ENCODE measurements at places on chromosomes 13 and 19. TPM values are rescaled to one million over a fixed set of nuclear protein-coding genes. Genes with fewer than 3 reads are reported as not detected.

GRCh38 chr19:1651568-1652291 is 685 bp downstream of the TCF3 start:
- peak; percentile 51 for DNase-seq

Gene TRPC4
- total RNA-seq: not detected

DNA sequence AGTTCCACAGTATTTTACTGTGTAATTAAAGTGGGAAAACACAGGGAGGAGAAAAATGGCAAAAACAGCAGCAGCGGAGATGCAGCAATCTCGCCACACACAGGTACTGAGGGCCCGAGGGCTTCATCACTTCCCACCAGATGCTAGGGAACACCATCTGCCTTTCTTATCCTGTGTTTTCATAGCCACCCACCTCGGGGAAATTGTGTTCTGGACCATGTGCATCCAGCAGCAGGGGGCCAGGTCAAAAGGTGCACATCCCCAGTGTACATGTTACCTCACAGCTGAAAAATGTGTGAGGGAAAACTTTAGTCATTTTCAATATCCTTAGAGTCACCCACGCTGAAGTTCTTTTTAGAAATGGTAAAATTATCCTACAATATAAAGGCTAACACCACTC is 30.2 kb downstream of the PDCD5 start:
- no peak for DNase-seq

DNA sequence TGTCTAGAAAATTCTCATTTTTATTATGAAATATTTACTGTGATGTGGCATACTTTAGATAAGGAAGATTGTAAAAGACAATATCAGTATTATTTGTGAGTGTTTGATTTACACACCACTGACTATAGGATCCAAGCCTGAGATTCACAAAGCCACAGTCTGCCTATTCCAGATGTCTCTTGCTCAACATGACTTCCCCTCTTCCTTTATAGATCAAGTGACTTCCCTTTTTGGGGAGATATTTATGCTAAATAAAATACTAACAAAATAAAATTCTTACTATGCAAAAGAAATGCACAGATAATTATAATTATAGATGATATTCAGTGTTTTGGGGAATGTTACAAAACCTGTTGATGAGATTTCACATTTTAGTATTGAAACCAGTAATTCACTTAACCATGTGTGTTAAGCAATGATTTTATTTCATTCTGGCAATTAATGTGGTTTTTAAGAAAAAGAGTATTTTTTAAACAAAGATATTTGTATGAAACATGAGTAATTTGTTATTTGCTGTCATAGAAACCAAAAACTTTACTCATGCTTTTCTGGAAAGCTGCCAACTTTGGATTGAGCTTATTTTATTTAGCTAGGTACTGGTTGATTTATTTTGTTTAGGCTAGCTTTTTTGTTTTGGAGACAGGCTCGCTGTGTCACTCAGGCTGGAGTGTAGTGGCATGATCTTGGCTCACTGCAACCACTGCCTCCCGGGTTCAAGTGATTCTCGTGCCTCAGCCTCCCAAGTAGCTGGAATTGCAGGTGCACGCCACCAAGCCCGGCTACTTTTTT is 13.7 kb upstream of the GPR183 start:
- no peak for DNase-seq

DNA sequence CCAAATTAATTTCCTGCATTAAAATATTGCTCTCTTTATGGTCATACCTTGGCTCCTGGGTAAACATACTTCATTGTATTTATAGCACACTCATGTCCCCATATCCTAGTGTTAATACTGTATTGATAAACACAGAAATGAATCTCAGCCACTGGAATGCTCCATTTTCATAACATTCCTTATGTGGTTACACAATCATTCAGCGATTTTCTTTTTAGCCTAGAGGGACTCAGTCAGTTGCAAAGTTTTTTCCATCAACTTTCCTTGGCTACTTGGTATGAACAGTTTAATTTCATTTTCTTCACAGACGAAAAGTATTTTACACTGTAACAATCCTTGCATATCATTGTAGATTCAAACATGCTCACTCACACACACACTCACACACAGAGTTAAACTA is 471.5 kb downstream of the FGF14 start:
- DNase-seq: no peak

Gene ZNF763
- total RNA-seq: 7.9 TPM

Gene IL17D
- 1.6 TPM for total RNA-seq

DNA sequence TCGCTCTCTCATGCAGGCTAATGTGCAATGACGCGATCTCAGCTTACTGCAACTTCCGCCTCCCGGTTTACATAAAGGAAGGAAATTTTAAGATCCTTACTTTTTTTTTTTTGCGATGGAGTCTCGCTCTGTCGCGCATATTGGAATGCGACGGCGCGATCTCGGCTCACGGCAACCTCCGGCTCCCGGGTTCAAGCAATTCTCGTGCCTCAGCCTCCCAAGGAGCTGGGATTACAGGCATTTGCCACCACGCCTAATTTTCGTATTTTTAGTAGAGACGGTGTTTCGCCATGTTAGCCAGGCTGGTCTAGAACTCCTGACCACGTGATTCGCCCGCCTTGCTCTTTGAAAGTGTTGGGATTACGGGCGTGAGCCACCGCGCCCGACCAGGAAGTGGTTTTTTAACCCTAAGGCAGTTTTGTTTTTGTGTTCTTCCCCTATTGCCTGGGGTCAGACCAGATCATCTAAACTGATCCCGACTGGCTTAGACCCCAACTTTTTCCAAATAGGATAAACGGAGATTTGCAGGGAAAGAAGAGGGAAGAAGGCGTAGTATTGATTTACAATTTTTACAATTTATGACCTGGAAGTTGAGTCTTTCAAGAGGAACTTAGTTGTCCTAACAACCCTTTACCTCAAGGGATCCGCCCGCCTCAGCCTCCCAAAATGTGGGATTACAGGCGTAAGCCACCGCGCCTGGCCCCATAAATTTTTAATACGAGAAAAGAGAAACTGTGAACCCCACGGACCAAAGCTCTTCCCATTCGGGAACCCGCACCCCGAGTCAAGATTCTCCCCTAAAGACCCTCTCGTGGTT is 142.0 kb downstream of the ZNF737 start:
- peak; percentile 79 for DNase-seq

Gene TJP3
- 81.1 TPM for total RNA-seq

- no peak for DNase-seq
Observed at GRCh38 chr19:50745221-50745620, 22.1 kb downstream of the CLEC11A start.

Gene PSG11
- total RNA-seq: not detected

DNA sequence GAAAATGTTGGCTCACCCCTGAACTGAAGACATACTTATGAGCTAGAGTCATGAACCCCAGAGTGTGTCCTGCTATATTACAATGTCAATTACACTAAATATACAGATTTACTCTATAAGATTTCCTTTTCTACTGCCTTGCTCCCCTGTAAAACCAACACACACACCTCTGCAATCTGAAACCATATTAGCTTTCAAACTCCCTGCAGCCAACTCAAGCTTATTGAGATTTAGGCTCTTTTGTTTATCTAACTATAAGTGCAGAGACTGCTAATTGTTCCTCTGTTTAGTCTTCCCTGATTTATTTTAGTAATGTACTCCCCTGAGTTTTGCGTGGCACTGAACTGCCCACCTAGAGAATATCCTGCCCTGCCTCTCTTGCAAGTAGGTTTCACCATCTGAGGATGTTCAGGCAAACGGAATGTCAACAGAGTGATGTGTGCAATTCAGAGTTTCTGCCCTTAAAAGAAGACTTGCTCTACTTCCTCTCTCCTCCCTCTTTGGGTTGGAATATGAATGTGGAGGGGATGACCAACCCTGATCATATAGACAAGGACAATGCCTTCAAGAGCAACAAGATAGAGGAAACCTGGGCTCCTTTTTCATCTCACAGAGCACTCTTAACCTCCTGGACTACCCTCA is 22.3 kb downstream of the FAM216B start:
- DNase-seq: no peak

DNA sequence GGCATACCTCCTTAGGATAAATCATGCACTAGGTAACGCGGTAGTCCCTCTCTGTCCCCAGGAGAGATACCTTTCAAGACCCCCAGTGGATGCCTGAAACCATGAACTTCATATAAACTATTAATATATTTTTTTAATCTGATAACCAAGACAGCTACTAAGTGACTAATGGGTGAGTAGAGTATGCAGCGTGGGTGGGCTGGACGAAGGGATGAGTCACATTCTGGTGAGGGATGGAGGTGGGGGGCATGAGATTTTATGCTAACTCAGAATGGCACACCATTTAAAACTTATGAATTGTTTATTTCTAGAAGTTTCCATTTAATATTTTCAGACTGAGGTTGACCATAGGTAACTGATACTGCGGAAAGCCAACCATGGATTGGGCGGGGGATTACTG is 46.2 kb downstream of the CDK8 start:
- DNase-seq: no peak

GRCh38 chr13:110645750-110646149 is 30.4 kb downstream of the NAXD start:
- DNase-seq: no peak

DNA sequence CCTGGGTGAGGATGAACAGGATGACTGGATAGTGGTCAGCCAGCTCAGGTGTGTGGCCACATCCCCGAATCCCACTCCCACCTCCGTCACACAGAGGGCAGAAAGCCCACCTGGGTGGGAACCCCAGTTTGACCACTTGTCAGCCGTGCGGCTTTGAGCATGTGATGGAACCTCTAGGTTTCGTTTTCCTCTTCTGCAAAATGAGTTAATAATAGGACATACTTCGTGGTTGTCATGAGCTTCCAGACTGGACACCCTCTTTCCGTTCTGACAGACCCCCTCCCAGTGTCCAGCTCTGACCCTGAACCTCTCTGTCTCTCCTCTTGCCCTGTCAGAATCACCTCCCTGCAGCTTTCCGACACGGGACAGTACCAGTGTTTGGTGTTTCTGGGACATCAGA is 1.8 kb downstream of the AXL start:
- no peak for DNase-seq
